ENCODE measurements at places on chromosomes 2 and 18. TPM values are rescaled to one million over a fixed set of nuclear protein-coding genes. Genes with fewer than 3 reads are reported as not detected.

DNA sequence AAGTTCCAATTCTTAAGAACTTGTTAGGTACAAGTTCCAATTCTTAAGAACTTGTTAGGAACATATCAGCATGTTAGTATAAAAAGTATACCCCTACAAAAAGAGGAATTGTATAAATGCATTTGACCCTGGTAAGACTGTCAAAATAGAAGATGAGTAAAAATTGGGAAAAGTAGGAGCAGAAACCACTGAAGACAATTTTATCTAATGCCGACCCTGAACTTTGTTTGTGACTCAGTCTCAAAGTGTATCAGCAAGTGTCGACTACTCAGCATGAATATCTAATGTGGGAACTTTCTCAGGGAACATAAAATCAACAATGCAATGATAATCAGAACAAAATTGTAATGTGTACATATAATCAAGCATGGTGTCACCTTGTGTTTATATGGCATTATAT lies 583 bp upstream of the CD226 start:
- no peaks in the 10 kb centered on the region for H3K36me3 ChIP-seq
- H3K27me3 ChIP-seq, result no peaks in the 10 kb centered on the region
- no peak overlapping the region for H3K27ac ChIP-seq
- H3K4me1 ChIP-seq, result peaks cover 11% of the 10 kb centered on the region

DNA sequence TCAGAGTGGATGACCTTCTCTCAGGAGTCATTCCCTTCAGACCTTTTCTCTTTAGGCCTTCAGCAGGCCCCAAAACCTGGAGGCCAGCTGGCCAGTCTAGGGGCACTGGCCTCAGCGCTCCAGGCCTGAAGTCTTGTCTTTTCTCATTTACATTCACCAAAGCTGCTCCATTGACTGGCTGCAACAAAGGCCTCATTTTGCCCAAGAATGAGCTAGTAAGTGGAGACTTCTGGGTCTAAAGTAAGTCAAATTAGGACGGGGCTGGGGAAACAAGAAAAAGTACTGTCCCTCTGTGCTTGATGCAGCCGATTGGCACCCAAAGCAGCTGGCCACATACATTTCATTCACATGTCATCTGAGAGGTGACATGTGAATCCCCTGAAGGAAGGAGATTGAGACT lies 83.8 kb upstream of the RIOK3 start:
- H3K27me3 ChIP-seq, result no peaks in the 10 kb centered on the region
- no peak for DNase-seq
- H3K4me1 ChIP-seq, result peaks cover 20% of the 10 kb centered on the region
- no peak overlapping the region for H3K4me3 ChIP-seq
- H3K36me3 ChIP-seq, result no peaks in the 10 kb centered on the region

The EPB41L5 gene
- 16.2 TPM for total RNA-seq

GRCh38 chr2:220442012-220442411 lies 814.6 kb downstream of the SLC4A3 start:
- H3K27ac ChIP-seq, result no peak overlapping the region
- H3K27me3 ChIP-seq, result no peaks in the 10 kb centered on the region
- H3K4me1 ChIP-seq, result no peaks in the 10 kb centered on the region
- H3K36me3 ChIP-seq, result no peaks in the 10 kb centered on the region
- no peak for DNase-seq

GRCh38 chr18:13184396-13184795 lies 34.2 kb upstream of the LDLRAD4 start:
- H3K4me1 ChIP-seq, result no peaks in the 10 kb centered on the region
- no peak overlapping the region for H3K27ac ChIP-seq
- no peaks in the 10 kb centered on the region for H3K36me3 ChIP-seq

Measured in osteocyte (in vitro differentiated cells).